ENCODE measurements at places on chromosomes 6 and 20. TPM values are rescaled to one million over a fixed set of nuclear protein-coding genes. Genes with fewer than 3 reads are reported as not detected.
A peak's percentile ranks its signal among the peaks of the same experiment; 100 is the strongest.

DNA sequence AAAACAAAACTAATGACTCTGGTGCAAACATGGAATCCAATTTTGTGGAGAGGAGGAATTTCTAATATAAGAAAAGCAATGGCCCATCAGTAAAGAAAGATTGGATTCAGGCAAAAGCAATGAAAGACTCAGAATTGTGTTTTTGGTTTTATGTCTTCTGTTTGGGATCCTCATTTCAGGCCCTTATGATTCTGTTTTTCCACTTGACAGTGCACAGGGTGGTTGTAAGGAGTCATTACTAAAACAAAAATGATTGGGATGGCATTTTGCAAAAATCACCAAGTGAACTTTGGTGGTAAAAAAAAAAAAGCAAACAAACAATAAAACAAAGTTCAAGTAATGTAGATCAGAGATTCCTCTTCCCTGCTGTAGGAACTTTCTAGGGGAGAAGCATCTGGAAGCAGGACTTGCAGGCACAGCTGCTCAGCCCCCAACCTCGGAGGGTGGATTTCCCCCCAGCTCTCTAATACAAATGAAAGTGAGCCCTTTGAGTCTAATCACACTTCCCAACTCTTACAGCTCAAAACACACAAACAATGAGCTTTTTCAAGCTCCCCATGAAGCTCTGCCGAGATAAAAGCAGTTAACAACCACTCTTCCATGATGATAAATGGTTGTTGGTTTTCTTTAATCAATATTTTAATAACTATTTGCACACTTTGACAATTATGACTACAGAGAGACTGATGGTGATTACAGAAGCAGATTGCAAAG, 177.7 kb downstream of the ZDHHC14 start:
- DNase-seq = no peak

- no peak for DNase-seq
Measured at GRCh38 chr6:76275746-76276145, 203.3 kb upstream of the IMPG1 start.

- DNase-seq = peak; percentile 28
Measured at GRCh38 chr20:20251836-20252235, 116.1 kb upstream of the INSM1 start.

GRCh38 chr20:5118220-5119142, 1.3 kb downstream of the PCNA start:
- DNase-seq = no peak

DNA sequence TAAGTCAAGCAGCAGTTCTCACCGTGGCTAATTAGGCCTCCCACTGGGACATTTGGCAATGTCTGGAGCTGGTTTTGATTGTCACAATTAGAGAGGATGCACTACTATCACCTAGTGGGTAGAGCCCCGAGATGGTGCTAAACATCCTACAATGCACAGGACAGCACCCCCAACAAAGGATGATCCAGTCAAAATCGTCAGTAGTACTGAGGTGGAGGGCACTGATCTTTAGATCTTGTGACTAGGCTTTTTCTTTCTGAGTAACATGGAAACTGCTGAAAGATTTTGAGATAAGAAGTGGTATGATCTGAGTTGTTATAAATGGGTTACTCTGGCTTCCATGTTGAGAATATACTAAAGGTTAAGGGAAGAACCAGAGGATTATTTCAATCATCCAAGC, 12.0 kb downstream of the UBD start:
- DNase-seq = no peak

Gene SLA2
- total RNA-seq = 0.21 TPM

- no peak for DNase-seq
Measured at GRCh38 chr6:43246301-43247113, 3.2 kb downstream of the TTBK1 start.

GRCh38 chr6:43391440-43392031, 22.1 kb upstream of the ZNF318 start:
- no peak for DNase-seq

Gene PTPRK
- 46.3 TPM for total RNA-seq

DNA sequence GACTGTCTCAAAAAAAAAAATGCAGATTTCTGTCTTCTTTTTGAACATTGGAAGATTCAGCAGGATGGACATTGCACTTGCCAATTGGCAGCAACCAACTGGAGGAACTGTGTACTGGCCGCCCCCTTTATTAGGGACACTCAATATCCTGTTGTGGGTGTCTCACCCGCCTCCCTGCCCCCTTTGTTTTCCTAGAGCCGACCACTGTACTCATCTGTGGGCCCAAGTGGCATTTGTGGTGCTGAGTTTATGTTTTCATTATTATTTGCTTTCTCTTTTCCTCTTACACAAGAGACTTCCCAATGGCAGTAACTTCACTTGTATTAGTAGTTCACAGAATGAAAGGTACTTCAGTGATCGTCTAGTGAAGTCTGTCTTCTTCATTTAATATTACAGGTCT, 125.3 kb downstream of the SASH1 start:
- no peak for DNase-seq

- DNase-seq = no peak
Measured at GRCh38 chr6:82239597-82239996, 7.9 kb downstream of the IBTK start.

- DNase-seq = peak; percentile 98
Measured at GRCh38 chr20:51456511-51457509, 85.7 kb downstream of the NFATC2 start.

GRCh38 chr6:169023161-169023874, 230.3 kb downstream of the THBS2 start:
- DNase-seq = no peak

- peak; percentile 29 for DNase-seq
Measured at GRCh38 chr20:4161401-4162251, 146.3 kb upstream of the RNF24 start.

GRCh38 chr6:137705160-137706082, 161.6 kb upstream of the TNFAIP3 start:
- peak; percentile 87 for DNase-seq

GRCh38 chr6:141598487-141598886, 534.2 kb upstream of the GJE1 start:
- no peak for DNase-seq

Gene POPDC3
- total RNA-seq = 70.0 TPM

Measured in tongue (tissue), 3 donors.